ENCODE measurements at places on chromosomes 2 and 18.

- DNase-seq = no peak
Observed at GRCh38 chr2:38652431-38653273, 13.3 kb upstream of the GALM start.

DNA sequence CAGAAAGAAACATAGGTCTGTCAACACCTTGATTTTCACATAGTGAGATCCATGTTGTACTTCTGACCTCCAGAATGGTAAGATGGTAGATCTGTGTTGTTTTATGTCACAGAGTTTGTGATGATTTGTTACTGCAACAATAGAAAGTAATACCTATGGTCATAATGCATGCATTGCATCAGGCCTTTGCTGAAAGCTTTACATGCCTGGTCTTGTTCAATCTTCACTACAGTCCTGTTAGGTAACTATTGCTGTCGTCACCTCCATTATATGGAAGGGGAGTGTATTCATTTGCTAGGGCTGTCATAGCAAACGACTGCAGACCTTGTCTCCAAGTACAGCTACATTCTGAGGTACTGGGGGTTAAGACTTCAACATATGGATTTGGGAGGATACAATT is 243.5 kb downstream of the ANAPC1 start:
- no peak for DNase-seq

GRCh38 chr18:58845928-58846724 is 18.6 kb upstream of the ZNF532 start:
- DNase-seq = no peak

DNA sequence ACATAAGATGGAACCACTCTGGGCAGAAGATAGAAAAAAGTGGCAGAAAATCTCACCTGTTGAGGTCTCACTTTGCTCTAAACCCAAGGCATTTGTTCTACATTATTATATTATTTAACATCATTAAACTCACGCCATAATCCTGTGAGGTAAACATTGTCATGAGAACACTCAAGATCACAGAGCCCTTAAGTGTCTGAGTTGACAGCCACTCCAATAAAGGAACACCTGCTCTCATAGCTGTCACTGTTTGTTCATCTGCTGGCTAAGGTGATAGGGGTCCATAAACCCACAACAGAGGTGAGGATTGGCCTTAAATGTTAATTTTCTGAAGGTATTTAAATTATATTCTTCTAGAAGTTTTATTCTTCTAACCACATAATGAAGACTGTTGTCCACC is 439.7 kb downstream of the RIT2 start:
- DNase-seq = no peak

GRCh38 chr2:27960237-27960912 is 69.8 kb downstream of the BABAM2 start:
- DNase-seq = peak; percentile 56

- peak; percentile 5 for DNase-seq
Observed at GRCh38 chr2:134301099-134301927, 47.4 kb downstream of the MGAT5 start.

DNA sequence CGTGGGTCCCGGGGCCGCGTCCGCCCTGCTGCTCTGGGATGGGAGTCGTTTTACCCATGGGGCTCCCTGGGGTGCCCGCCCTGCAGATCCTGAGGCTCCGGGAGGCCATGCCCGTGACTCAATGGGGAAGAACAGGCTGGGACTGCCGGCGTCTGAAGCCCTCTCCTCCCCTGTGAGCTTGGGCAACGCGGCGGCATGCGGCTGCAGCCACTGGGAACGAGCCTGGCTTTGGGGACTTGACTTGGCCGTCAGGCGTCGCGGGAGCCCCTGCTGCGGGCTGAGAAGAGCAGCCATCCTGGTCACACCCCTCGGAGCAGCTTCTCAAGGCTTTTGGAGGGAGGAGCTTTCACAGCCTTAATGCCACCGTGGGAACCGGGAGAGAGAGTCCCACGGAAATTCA is 126.9 kb upstream of the CTDP1 start:
- no peak for DNase-seq

GRCh38 chr2:127888772-127889171 is 3.0 kb upstream of the AMMECR1L start:
- DNase-seq = no peak
